Right ventricle myocardium superior (tissue), 1 donor: ENCODE measurements at places on chromosomes 3 and 15. TPM values are rescaled to one million over a fixed set of nuclear protein-coding genes. Genes with fewer than 3 reads are reported as not detected.

The MCF2L2 gene
- 0.51 TPM for total RNA-seq

The GPR171 gene
- total RNA-seq, result 0.24 TPM

The MESP1 gene
- total RNA-seq, result 11.6 TPM

DNA sequence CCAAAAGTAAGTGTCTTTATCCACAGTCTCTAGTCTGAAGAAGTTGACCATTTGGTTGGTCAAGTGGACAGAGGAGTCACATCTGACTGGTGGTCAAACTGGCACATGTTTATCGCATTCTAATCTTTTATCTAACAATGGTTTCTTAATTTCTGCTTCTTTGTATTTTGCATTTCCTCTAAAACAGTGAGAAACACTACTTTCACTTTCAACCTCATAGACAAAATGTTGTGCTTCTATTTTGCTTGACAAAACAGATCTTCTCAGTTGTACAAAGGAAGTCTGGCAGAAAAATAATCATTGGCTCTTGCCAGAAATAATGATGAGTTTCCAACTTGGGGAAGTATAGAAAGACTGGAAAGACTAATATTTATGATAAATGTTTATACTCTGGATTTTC, 103.9 kb downstream of the MME start:
- DNase-seq, result no peak

GRCh38 chr15:101025896-101026631, 106.9 kb downstream of the LRRK1 start:
- peak; percentile 33 for DNase-seq

GRCh38 chr3:177337541-177338331, 140.5 kb upstream of the TBL1XR1 start:
- no peak for DNase-seq

DNA sequence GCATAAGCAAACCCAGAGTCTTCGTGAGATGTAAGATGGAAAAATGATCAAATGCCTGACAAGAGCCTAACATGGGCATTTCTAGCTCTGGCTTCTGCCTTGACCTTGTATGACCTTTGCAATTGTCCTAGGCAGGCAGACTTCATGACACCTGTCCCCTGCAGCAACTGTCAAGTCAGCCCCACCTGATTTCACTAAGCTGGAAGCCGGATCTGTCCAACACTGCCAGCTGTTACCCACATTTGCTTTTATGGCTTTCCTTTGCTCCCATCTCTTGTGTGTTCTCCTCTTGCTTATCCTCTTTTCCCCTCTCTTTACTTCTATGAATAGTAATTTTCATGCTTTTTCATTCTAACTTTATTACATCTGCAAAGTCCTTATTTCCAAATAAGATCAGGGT, 48.5 kb upstream of the TNIK start:
- DNase-seq, result no peak
